Panc1 (cell line): ENCODE measurements at places on chromosomes 11 and 22.
A peak's percentile ranks its signal among the peaks of the same experiment; 100 is the strongest.

- no peak for DNase-seq
Observed at GRCh38 chr22:31425331-31426050, 26.1 kb downstream of the DRG1 start.

DNA sequence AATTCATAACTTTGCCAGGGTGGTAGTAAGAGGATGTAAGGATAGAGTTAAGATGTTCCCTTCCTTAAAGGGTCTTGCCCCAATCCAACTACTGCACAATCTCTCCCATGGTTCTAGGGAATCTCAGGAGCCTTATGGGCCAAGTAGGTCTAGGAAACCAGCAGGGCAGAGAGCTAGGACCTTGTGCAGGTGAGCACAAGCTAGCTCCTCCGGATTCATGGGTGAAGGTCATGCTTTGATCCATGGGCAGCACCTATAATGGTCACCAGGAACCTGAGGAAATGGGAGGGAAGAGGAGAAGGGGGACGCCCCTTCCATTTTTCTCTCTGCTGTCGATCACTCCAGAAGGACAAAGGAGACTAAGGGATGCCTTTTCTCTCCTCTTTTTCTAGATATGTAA is 16.8 kb downstream of the KCNJ11 start:
- DNase-seq: no peak

- no peak for DNase-seq
Observed at GRCh38 chr11:72613977-72614376, 60.2 kb downstream of the PDE2A start.

DNA sequence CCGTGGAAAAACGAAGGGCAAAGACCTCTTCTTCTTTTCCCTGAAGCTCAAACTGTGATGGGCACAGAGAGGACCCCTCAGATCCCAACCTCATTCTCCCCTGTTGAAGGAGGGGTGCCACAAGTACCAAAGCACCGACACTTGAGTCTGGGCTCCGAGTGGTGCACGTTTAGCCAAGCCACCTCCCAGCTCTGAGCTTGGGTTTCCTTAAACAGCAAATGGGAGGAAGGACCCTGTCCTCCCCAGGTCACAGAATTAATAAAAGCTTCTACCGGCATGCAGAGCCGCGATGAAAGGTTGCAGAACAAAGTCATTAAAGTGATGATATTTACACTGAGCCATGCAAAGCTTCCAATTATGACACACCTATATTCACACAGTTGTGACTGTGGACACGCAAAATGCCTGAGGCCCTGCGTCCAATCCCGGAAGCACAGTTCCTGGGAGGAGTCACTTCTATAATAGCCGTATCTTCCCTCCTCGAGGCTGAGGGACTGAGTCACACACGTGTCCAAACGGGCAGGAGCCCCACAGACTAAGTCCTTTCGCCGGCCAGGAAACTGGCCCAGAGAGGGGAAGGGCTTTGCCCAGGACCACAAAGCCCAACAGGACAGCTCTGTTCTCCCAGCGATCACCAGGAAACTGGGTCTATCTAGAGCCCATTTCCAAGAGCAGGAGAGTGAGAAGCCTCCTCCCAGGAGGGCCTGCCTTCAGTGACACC is 922 bp upstream of the CSNK1E start:
- DNase-seq: peak; percentile 77

DNA sequence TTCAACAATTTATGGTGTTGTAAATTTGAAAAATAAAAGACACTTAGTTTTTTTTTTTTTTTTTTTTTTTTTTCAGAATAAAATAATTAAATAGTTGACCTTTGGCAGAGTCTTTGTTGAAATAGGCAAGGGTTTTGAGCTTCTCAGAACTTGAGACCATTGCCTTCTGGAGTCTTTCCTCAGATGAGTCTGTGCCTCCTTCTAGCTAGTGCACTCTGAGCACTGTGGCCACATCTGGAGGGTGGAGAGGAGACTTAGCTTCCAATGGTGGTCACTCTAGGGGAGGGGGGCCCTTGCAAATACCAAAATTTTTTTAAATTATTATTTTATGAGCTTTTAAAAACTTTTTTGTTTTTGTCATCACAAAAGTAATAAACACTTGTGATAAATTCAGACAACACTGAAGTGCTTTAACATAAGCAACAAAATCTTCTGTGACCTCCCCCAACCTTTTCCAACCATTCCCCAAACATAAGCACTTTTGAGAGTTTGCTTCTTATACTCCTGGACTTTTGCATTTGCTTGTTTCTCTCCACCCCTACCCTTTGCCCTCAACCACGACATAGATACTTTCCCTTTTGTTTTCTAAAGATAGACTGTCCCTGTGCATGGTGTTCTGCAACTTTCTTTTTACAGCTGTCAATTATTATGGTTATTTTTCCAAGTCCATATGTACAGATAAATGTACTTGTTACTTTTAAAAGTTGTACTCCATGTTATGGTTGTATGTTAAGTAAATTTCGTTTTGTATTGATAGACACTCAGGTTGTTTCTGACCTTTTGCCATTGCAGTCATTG is 41.1 kb downstream of the BMAL1 start:
- DNase-seq: no peak
